ENCODE measurements at places on chromosomes 5 and 9. TPM values are rescaled to one million over a fixed set of nuclear protein-coding genes. Genes with fewer than 3 reads are reported as not detected.

Gene CDKN2B
- total RNA-seq, result 2.3 TPM

Gene BARHL1
- total RNA-seq, result not detected

Gene FBXO4
- total RNA-seq, result 8.7 TPM

Gene TMOD1
- 1.5 TPM for total RNA-seq

Gene PCDHB8
- 0.04 TPM for total RNA-seq

Gene AHRR
- 5.4 TPM for total RNA-seq

Gene SPINK13
- not detected for total RNA-seq

Gene ECM2
- total RNA-seq, result 0.18 TPM

Gene PCDHGA2
- 0.79 TPM for total RNA-seq

Gene PCDHA7
- 0.33 TPM for total RNA-seq

Gene PCDHA12
- not detected for total RNA-seq

Gene KYAT1
- 12.4 TPM for total RNA-seq

Gene DNAI1
- total RNA-seq, result not detected

Gene PCDHGB7
- total RNA-seq, result 4.8 TPM

Gene SLU7
- total RNA-seq, result 57.5 TPM

Gene RNF14
- total RNA-seq, result 102 TPM

Gene UBE2QL1
- total RNA-seq, result not detected

Gene SIMC1
- 3.8 TPM for total RNA-seq

Gene IL31RA
- total RNA-seq, result 0.73 TPM

Gene HRCT1
- total RNA-seq, result 2.4 TPM

Gene PLAC8L1
- total RNA-seq, result not detected

Gene TSSK1B
- not detected for total RNA-seq

Gene OR1Q1
- total RNA-seq, result not detected

Gene BARX1
- not detected for total RNA-seq

Gene TAF1L
- total RNA-seq, result 0.04 TPM

Gene PRDM9
- not detected for total RNA-seq

Gene MARCHF11
- not detected for total RNA-seq

Gene IARS1
- 241 TPM for total RNA-seq

Gene CTXN3
- not detected for total RNA-seq

Gene SYK
- 0.07 TPM for total RNA-seq

Gene MZB1
- not detected for total RNA-seq

Data from pulmonary artery endothelial cell (primary cell).